Stimulated activated naive CD8-positive, alpha-beta T cell treated with anti-CD3 and anti-CD28 coated beads, Interleukin-15, amount 100 ng/mL, for 72 hours (primary cell): ENCODE measurements at places on chromosomes 3 and 15.

GRCh38 chr3:27666272-27666671 is 55.9 kb downstream of the EOMES start:
- DNase-seq: no peak

- DNase-seq: no peak
Measured at GRCh38 chr15:40999190-40999589, 45.9 kb downstream of the CHAC1 start.

DNA sequence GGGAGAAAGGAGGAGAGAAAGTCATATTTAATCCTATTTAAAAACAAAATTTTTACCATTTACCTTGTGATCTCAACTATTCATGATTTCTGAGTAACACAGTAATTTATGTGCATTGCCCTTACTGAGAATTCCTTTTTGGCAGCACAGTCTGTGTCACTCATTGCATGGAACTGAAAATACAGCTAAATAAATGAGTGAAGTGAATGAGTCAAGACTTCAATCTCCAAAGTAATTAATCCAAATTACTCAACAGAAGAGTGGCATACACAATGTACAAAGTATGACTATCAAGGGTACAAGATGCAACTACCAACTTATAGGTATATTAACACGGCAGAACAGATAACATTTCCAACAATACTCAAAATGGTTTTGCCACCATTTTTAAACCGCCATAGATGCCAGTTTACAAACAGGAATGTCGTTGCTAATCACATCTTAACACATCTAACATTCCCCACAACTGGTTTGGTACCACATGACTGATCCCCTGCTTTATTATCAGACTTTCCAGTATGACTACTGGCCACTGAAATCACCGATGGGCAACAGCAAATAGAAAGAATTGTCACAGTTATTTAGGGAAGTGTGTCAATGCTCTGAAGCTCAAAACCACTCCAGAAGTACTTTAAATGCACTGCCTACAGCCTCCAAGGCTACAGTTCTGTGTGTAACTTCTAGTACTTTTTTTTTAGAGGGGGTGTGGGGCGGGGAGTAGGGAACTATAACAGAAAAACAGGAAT is 410.4 kb downstream of the SHQ1 start:
- DNase-seq: no peak

DNA sequence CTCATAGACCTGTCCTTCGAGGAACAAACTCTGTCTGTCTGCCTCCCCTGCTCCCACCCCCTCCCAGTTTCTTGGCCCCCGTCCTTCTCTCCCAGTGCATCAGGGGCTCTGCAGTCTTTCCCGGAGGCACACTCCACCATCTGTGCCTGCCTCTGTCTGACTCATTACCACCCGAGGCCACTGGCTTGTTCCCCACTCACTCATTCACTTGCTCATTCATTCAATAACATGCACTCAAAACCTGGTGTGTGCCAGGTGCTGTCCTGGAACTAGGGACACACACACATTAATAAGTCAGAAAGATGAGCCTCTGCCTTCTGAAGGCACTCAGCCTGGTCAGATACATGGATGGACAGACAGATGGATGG is 12.4 kb downstream of the AMIGO3 start:
- DNase-seq: no peak

GRCh38 chr3:27147215-27147614 is 222.0 kb downstream of the NEK10 start:
- DNase-seq: no peak

DNA sequence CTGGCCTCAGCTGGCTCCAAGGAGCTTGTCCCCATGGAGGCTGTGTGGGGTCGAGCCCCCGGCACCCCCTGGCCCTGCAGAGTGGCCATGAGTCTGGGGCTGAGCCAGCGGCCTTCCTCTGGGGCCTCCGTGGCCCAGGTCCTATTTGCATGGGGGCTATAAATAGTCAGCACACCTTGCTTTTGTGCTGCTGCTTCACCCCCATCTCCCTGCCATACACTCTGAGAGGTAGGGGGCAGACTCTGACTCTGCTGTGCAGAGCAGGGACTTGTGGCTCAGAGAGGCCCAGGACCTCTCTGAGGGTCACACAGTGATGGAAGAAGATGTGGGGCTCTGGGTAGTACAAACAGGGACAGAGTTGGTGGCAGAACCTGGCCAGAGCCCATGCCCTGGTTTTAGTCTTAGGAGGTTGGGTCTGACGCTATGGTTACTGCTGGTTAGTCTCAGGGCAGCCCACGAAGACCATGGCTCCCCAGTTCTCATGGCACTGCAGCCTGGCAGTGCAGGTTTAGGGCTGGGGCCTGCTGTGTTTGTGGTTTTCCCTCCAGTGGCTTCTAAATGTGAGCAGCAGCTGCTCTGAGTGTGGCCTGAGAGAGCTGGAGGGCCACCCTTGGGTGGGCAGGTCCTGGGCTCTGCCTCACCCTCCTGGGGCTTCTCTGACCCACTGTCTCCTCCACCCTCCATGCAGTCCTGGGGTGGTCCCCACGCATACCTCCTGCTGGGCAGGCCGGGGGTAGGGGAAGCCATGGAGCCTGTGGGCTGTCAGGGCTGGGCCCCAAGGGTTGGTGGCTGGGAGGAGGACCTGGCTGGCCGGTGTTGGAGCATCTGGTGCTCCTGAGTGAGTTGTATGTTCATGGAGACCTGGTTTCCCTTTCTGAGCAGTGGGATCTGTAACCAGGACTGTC is 13.6 kb downstream of the PRKCD start:
- DNase-seq: no peak

GRCh38 chr15:69666441-69666882 is 213.8 kb downstream of the RPLP1 start:
- no peak for DNase-seq

- peak; percentile 45 for DNase-seq
Measured at GRCh38 chr3:194137506-194138474, 1.8 kb downstream of the HES1 start.

DNA sequence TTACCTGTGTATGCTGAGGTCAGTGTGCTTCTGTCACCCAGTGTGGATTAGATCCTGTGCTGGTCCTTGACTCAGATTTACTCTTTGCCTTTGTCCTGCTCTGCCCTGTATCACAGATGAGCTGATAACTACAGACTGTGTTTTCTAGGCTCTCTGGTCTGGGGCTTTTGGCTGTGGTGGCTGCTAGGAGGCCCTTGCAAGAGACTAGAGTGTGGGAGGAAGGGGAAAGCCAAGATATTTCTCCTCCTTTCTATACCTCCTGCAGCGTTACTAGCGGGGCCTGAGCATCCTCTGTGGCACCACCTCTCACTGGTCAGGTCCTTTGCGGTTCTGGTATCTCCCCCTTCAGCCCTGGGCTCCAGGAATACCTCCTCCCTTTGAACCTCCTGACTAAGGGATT is 282.3 kb upstream of the TBC1D5 start:
- DNase-seq: no peak

- DNase-seq: no peak
Measured at GRCh38 chr15:29433050-29433318, 163.4 kb upstream of the NSMCE3 start.

- DNase-seq: no peak
Measured at GRCh38 chr15:44092221-44092620, 102.8 kb downstream of the FRMD5 start.

DNA sequence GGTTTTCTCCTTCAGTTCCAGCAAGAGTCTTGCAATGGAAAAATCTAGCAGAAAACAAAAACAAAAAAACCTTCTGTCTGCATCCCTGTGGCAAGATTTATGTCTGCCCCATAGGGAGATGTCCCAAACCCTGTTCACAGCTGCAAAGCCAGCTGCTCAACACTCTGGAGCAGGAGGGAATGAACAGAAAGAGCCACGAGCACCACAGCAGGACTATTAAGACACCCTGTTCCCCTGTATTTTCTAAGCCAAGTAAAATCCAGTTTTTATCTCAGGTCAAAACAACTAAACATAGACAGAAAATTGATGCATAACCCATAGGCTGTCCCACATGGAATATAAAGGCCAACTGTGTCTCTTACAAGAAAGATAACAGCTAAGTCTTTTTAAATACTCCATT is 357.9 kb downstream of the LSAMP start:
- DNase-seq: no peak

DNA sequence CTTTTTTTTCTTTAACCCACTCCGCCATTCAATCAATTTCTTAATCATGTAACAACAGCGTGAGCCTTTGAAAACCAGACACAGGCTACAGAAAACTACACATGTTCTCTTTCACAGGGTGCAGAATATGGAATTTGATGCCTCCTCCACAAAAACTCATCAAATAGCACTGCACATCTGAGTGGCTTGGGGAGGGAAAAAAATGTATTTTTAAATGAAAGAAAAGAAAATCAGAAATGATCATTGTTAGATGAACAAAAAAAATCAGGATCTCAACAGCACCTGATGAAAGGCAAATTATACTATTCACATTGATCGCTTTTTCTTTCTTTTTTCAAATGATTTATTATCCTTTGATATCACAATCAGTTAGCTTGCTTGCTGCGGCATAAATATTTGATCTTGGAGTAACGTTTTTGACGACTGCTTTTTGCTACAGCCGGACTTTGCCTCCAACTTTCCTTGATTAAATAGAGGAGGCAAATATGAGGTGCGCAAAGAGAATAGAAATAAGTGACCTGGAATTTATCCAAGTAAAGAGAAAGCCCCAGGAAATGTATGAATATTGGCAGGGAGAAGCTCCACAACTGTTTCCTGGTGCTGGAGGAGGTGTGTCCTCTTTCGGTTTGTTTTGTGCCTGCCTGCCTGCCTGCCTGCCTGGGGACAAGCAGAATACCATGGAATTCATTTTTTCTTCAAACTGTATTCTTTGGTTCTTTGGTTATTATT is 63.1 kb downstream of the EDEM1 start:
- no peak for DNase-seq

- no peak for DNase-seq
Measured at GRCh38 chr3:58337190-58337589, 4.5 kb downstream of the PXK start.

DNA sequence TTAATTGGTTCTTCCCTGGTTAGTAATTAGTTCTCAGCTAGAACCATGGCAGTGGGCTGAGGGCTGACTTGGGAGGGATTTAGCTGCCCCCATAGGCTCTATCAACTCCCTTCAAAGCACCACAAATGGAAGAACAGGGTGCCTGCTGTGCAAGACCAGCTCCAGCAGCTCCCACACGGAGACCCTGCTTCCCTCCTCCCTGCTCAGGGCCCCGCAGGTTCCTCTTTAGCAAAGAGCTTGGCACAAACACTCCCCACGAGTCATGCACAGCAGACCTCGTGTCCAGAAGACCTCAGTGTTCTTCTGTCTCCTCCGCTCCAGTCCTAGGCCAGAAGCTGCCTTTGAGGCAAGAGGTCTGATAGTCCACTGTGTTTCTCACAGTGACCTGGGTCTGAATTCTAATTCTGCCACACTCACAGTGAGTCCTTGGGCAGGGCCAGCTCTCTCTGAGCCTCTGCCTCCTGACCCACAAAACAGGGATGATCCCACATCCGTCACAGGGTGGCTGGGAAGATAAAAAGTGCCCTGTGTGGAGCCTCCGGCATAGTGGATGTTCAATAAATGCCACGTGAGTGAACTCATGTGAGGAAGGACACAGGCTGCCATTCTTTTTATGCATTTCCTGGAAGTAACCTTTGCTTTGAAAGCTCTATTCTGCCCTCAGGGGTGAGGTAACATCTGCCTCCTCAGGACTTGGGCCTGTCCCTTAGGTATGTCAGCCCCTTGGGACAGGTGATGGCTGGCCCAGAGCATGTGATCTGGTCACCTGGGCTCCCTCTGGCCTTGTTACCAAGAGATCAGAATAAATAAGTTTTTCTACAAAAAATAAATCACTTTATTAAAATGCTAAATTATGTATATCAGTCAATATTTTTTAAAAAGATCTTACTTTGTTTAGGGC is 7.6 kb downstream of the RAB6B start:
- no peak for DNase-seq

- DNase-seq: no peak
Measured at GRCh38 chr3:19596408-19596807, 337.6 kb downstream of the EFHB start.

DNA sequence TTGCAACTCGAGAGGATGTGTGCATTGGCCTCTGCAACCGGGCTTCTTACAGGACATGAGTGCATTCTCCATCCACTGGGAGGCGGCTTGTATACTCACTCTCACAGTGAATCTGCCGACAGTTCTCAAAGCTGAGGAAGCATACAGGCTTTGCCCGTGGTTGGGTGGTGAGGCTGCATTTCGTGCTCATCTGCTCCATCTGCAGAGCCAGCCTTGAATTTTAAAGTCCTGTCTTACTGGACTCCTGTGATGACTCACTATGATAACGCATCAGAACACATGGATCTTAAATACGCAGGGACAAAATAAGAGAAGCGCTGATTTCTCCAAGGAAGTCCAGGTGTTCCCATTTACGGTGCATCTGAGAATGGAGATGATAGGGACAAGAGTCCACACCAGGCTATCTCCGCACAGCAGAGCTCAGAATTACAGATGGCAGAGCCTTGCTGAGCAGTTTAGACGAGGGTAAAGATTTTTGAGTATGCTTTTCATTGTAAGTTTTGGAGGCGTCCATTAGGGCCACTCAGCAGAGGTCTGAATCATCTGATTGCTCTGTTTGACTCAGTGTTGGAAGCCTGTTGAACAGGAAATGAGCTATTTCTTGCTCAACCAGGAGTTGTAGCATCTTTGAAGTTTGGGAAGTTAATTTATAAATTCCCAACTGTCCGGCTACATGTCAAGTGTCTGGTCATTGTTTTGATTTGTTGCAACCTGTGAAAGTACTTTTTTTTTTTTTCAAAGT is 87.1 kb downstream of the GABRG3 start:
- DNase-seq: no peak

DNA sequence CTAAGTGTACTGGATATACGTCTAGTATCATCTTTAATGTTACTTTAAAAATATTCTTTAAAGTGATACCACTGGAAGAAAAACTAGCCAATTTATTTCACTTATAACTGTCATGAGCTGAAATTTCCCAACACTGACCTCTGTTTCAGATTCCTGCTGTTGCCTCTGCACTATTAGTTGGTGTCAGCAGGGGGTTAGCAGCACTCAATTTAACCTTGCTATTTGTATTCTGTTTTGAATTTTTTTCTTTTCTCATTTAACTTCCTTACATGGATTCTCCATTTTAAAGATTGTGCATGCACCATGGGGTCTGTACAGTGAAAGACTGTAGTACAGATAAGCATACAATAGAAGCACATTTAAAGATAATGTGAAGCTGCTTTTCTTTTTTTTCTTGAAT is 169.2 kb downstream of the UBE2E2 start:
- no peak for DNase-seq

- no peak for DNase-seq
Measured at GRCh38 chr3:179852142-179852905, 184.4 kb downstream of the PEX5L start.

GRCh38 chr3:191294291-191294690 is 34.9 kb upstream of the CCDC50 start:
- DNase-seq: no peak

DNA sequence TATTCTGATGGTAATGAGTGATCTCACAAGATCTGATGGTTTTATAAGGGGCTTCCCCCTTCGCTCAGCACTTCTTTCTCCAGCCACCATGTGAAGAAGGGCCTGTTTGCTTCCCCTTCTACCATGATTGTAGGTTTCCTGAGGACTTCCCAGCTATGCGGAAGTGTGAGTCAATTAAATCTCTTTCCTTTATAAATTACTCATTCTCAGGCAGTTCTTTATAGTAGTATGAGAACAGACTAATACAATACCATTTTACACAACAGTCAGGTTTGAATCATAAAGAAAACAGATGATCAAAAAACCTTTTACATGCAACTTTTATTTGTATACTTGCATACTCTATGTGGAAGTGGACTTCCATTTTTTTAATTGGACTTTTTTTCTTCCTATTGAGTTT is 46.7 kb upstream of the CBLB start:
- no peak for DNase-seq

- DNase-seq: no peak
Measured at GRCh38 chr3:66464512-66464894, 36.3 kb downstream of the LRIG1 start.
